Sigmoid colon (tissue), 7 donors: ENCODE measurements at places on chromosomes 11 and 22. TPM values are rescaled to one million over a fixed set of nuclear protein-coding genes. Genes with fewer than 3 reads are reported as not detected.

DNA sequence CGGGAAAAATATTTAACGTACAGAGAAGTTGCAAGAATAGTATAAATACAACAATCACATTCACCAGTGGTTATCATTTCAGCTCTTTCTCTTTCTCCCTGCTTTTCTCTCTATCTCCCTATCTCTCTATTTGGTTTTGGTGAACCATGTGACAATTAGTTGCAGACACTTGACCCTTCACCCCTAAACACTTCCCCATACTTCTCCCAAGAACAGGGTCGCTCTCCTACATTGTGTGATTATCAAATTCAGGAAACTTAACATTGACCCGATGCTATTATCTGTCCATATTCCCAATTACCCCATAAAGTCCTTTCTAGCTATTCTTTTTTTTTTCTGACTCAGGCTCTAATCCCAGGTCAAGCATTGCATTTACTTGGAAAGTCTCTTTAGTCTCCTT is 4.8 kb upstream of the CYB5R3 start:
- no peak for DNase-seq

DNA sequence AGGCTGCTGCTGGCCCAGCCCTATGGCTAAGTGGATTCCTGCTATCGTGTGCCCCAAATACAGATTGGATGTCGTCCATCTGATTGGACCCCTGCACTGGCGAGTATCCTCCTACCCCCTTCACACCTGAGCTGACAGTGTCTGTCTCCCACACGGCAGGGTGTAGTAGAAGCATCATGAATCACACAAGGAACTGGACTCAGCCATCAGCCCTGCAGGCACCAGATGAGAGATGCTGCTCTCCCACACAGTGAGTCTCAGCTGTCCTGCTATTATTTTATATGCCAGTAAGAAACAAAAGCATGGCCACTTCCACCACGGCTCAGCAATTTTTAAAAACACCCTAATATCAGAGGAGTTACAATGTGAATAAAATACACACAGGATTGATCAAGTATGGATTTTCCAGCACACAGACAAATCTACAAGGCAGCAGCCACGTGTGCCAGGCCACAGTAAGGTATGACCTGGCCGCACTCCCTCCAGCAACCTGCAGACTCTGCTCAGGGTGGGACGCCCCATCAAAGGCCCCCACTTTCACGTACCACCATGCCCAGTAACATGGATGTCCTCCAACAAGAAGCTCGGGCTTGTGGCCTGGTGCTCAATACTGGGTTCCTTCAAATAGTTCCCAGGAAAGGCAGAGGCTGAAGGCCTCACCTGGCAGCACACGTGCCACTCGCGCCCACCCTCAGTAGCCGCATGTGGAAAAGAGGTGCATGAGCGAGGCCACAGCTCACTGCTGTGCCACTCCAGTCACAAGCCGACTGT is 16.4 kb upstream of the SLC25A1 start:
- DNase-seq: peak; percentile 26

Gene COX8A
- 659 TPM for total RNA-seq

GRCh38 chr22:49930596-49931412 is 12.4 kb downstream of the CRELD2 start:
- no peak for DNase-seq

Gene RIMBP3C
- total RNA-seq: not detected

DNA sequence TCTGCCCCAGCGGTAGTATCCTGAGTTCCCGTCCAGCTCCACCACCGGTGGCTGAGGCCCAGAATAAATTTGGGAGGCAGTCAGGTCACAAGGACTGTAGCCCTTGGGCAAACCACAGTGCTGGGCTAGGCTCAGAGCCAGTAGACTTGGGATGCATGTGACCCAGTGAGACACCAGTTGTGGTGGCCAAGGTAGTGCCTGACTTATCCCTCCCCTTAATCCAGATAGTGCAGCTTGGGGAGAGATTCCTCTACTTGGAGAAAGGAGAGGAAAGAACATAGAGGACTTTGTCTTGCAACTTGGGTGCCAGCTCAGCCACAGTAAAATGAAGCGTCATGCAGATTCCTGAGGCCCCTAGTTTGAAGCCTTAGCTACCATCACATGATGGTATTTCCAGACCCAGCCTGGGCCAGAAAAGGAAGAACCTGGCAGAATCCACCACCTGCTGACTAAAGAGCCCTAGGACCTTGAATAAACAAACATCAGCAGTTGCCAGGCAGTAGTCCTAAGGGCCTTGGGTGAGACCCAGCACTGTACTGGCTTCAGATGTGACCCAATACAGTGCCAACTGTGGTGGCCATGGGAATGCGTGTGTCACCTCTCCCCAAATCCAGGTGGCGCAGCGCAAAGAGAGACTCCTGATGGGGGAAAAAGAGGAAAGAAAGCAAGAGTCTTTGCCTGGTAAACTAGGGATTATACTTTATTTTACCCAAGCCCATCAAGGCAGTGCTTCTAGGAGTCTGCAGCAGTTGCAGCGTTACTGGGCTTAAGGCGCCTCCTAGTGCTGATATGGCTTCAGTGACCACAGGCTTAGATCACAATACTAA is 17.0 kb upstream of the DDX10 start:
- no peak for DNase-seq

Gene C22orf42
- not detected for total RNA-seq

- no peak for DNase-seq
These were observed 6.0 kb downstream of the GRK3 start for GRCh38 chr22:25570486-25570885.

Gene KRTAP5-1
- not detected for total RNA-seq

DNA sequence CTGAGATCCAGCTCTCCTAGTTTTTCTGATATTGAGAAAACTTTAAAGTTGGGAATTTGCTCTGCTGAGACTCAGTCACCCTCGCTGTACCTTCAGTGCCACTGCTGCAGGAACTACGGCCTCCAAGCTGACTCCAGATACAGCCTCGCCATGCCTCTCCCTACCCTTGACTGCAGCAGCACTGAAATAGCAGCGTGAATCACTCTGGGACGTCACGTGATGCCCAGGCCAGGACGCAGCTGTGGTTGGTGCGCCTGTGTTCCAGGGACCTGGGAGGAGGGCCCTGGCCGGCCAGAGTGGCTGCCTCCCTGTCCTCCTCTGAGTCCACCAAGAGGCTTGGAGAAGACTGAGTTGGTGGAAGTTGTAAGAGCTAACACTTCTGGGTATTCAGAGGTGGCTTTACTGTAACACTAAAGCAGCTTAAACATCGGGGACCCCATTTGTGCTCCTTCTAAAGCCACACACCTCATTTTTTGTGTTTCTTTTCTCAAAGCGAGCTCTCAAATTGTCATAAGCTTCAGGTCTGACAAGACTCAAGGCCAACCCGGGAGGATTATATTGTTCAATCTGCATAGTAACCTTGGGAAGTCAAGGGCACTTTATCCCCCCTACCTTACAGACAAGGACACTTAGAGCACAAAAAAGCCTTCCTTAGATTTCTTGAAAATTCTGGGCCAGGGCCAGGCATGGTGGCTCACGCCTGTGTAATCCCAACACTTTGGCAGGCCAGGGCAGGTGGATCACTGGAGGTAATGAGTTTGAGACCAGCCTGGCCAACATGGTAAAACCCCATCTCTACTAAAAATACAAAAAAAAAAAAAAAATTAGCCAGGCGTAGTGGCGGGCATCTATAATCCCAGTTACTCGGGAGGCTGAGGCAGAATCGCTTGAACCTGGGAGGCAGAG is 4.2 kb upstream of the STIP1 start:
- DNase-seq: peak; percentile 98

GRCh38 chr22:25012741-25013143 is 60.2 kb downstream of the KIAA1671 start:
- DNase-seq: no peak
